Stimulated activated CD8-positive, alpha-beta memory T cell treated with anti-CD3 and anti-CD28 coated beads, Interleukin-4, amount 100 ng/mL, for 1 hour (primary cell): ENCODE measurements at places on chromosomes 3 and 15.

DNA sequence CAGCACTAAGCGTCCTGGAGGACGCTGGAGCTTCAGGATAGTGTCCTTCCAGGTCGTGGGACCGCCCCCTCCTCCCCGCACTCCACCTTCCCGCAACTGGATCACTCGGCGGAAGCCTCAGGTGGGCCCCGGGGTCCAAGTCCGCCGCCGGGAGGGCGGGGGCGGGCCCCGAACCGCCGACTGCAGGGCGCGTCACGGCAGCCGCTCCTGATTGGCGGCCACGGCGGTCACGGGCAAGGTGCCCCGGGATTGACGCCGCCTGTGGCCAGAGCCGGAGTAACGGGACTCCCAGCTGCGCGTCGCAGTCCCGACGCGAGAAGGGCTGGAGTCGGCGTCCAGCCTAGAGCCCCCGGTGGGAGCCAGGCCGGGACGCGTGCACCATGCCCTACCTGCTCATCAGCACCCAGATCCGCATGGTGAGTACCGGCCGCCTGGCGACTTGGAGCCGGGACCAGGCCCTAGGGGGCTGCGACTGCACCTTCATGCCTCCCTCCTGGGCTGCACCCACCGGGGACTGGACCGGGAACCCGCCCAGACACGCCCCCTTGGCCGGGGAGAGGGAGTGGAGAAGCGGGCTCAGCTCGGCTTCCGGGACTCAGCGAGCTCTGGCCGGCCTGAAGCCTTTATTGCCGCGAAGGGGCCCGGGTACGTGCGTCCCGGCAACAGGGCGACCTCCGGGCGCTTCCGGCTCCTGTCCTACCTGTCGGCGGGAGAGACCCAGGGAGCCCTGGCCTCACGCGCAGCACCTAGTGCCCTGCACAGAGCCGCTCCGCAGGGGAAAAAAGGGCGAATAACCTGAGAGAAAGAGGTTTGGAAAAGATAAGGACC lies at the start of gene GCHFR:
Gene GCHFR, plus strand, starts transcription at position 268 of the 828 bp plus-strand sequence. Its CDS starts 113 bp downstream, at position 381.
- no peak for DNase-seq

GRCh38 chr3:46325645-46326300 lies 28.1 kb upstream of the CCR2 start:
- DNase-seq = no peak

DNA sequence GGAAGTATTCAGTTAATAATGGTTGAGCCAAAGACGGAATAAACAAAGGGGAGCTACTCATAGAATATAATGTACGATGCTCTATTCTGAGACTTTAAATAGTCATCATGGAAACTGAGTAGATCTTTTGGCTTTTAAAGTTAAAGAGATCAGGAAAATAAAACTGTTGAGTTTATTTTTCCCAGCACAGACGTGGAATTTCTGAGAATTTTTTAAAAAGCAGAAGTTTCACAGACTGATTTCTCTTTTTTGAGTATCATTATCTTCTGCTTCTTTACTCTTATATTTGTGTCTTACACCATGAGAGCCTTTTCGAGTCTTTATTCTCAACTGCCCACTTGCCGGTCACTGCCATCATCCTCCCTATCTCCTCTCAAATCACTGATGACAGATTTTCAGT lies 13.2 kb downstream of the P2RY14 start:
- no peak for DNase-seq

DNA sequence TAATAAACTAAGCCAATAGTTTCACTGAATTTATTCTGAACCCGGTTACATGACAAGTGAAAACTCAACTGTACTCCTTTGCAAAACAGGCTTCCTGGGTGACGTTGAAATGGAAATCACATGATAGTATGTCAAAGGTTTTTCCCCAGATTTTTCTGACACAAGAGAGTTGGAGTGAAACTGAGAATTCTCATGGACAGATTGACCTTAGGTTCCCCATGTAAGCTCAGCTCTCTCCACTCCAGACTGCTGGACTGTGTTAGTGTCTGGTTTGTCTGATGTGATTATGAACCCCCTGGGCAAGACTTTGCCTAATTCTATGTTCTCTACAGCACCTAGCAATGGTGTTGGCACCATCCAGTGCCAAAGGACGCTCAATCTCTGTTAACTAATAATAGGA lies 219.7 kb upstream of the COL8A1 start:
- no peak for DNase-seq

DNA sequence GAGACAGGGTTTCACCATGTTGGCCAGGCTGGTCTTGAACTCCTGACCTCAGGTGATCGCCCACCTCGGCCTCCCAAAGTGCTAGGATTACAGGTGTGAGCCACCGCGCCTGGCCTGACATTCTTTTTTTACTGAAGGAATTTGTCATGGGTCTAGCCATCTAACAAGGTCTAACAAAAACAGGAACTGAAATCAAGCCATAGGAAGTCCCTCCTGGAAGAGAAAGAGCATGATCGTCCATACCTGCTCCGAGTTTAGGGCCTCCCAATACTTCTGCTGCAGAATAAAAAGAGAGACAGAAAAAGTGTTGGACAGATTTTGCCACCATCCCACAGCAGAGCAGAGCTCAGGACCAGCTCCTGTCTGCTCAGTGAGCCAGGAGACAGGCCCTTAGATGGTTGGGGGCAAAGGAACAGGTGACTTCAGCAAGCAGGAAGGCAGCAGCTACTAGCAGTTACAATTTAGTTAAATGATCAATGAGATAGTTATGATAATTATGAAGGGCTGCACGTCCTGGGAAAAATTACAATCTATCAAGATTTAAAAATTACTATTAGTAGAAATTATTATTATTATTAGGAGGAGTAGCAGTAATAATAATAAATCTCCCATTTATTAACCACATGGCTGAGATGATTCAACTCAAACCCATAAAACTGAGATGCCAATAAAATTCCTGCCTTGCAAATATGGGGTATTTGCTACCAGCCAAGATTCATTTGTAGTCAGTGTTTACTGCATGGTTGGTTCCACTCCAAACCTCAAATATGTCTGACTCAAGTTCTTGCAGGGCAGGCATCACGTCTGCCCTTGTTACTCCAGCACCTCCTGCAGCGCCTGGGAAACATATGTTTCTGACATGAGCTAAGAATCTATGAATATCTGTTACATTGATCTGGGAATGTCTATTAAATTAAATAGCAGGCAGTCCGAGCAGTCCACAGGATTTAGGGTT lies 40.1 kb downstream of the TMEM44 start:
- no peak for DNase-seq

- DNase-seq = no peak
Measured at GRCh38 chr3:30083315-30083714, 523.1 kb upstream of the TGFBR2 start.

DNA sequence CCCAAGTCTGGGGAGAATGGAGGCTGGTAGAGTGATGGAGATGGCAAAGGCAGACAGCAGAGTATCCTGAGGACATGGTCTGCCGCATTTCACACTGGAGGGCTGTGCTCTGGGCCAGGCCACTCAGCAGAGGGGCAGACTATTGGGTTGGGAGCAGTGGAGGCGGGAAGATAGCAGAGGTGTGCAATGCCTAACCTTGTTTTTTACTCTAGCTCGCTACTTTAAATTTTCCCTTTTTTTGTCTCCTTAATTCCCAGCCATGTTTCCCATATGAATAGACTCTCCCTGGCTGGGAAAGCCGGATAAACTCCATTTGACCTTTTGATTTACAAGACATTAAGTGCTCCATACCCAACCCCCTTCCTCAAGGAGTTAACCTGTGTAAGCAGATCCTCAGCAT lies 33.5 kb upstream of the ST6GAL1 start:
- no peak for DNase-seq

DNA sequence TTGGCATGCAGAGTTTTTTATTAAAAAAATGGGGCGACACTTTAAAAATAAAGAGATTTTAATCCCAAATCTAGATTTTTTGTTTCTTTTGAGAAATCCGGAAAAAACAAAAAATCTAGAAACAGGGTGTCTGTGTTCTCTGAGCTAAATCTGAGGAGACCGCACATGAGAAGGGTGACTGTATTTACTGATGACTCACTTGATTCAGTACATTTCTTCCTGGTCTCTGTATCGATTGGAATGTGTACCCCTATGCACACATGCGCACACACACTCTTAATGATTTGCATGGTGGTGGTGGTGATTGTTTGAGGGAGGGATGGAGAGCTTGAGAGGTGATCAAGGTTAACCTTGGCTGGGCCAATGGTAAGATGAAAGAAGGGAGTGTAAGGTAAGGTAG lies 443.1 kb upstream of the THRB start:
- DNase-seq = no peak

DNA sequence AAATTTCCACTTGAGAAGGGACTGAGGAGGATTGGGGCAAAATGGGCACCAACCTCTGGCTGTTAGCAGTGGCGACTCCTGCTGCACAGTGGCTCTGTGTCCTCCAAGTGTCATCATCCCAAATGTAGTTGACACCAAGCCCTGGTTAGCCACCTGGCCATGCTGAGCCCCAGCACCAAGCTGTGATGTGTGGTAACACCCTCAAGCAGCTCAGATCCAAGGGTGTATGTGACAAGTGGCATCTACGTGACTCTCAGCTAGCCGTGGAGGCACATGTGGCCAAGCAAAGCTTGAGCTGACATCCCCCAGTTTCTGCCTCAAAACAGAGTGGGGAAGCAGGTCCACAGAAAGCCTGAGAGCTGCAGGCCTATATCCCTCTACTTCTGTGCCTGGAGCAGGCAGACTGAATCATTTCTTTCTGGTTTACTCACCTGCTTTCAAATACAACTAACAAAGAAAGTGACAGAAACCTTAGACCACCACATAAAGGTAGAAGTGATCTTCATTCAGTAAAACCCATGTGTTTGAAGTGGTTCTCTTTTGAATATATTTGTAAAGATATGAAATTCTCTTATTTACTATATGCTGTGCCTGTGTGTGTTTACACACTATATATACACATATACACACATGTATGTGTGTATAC lies 40.0 kb downstream of the FOXP1 start:
- DNase-seq = no peak

GRCh38 chr15:96320703-96321638 lies 9.5 kb upstream of the NR2F2 start:
- no peak for DNase-seq

DNA sequence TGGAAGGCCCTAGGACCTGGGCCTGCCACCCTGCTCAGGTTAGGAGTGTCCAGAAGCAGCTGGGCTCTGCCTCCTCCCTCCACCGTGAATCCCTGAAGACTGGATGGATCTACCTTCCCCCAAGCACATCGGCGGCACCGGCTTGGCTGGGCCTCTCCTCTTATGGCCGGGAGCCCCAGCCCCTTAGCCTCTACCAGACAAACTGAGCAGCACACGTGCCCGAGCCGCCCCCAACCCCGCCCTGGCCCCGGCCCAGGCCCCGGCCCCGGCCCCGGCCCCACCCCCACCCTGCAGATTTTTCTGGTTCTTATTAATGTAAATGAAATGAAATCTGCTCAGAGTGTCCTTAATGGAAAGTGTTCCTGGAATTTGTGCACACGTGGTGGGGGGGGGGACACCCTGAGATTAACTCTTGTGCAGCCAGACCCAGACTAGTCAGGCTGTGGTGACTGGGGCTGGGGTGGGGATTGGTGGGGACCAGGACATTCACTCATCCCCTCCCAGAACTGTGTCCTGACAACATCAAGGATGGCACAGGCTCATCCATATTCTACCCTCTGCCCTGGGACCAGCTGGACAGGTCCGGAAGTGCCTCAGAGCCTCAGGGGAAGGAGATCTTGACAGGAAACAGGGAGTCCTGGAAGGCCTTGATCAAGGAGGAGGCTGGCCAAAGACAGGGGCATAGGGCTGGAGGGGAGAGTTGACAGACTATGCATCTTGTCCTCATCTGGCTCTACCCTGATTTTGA lies 30.9 kb upstream of the SEMA3F start:
- no peak for DNase-seq

DNA sequence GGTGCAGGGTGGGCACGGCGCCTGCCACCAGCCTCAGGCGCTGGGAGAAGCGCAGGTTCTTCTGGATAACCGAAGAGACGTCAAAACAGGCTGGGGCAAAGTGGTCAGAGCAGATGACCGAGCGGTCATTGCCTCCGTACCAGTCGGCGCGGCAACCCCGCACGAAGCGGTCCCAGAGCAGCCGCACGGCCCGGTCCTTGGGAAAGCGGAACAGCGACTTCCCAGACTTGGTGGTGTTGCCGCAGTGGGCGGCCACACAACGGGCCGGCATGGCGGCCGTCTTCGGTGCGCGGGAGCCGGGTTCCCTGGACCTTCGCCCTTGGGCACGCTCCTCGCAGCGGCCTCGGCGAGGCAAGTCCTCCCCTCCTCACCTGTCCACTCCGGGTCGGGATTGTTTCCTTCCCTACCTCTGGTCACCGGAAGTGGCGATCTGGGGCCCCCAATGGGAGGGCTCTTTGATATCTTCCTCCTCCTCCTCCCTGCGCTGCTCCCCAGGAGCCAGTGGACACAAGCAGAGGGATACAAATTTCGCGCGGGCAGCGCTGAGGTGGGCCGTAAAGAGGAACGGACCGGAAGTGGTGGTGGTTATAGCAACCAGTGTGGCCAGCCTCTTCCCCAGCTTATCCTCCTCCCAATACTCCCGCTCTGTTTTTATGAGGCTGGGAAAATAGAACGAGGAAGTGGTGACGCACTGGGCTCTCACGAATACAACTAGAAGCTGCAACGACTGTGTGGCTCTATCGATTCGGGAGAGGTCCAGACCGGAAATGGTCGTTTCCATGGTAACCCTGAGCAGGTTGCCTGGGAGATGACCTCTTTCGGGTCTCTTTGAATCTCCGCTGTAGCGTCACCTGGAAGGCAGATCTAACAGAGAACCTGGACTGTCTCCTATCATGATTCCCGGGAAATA lies at the start of the genes LRRC49 and THAP10:
Gene LRRC49, plus strand, starts transcription at position 825 of the 910 bp plus-strand sequence. Its CDS starts 69 bp downstream, at position 894.
Gene THAP10, minus strand, starts transcription at position 432 of the 910 bp plus-strand sequence. Its CDS starts 161 bp downstream, at position 271.
- DNase-seq = no peak

GRCh38 chr15:65806397-65806796 lies 14.3 kb upstream of the DENND4A start:
- no peak for DNase-seq

DNA sequence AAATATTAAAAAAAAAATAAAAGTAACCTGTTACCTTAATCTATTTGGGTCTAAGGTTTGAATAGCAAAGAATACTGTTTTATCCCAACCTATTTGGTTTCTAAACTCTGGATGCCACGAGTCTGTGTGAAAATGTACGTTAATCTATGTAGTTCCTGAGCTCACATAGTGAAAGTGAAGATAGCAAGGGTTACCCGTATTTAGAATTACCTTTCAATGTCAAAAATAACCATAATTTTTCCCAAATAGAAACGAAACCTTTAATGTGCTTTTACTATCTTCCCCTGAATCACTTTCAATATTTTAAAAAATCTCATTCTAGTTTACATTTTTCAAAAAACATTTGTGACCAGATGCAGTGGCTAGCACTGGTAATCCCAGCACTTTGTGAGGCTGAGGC lies 5.8 kb upstream of the USP50 start:
- no peak for DNase-seq

DNA sequence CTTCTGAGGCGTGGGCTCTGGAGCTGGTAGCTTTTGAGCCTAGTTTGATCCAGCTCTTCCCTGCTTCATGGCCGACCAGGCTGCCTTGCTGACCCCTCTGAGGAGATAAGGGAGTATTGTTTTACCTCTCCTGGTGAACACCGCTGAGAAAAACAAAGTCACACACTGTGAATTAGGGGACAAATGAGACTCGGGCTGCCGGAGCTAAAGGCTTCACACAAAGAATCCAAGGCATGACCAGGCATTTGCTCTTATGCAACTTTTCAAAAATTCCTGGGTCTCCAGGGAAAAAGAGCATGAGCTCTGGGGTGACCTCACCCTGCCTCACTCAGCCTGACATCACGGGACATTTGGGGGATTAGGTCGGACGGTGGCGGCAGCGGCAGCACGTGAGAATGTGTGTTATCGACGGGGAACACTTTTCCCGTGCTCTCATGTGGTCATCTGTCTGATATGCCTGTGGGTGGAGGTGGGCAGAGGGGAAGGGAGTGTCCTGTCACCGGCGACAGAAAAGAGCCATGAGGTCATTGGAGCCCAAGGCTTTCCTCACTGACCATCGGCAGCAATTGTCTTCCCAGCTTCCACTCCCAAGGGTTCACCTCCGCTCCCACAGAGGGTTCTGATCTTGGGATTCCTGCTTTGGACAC lies 61.0 kb downstream of the TMEM44 start:
- DNase-seq = no peak

- no peak for DNase-seq
Measured at GRCh38 chr3:52004906-52005395, 9.3 kb upstream of the RPL29 start.
